EL (cell line): ENCODE measurements at places on chromosomes 7 and 10.
A peak's percentile ranks its signal among the peaks of the same experiment; 100 is the strongest.

- no peak for DNase-seq
These were observed 141.2 kb upstream of the ZNF716 start for GRCh38 chr7:57308631-57309408.

DNA sequence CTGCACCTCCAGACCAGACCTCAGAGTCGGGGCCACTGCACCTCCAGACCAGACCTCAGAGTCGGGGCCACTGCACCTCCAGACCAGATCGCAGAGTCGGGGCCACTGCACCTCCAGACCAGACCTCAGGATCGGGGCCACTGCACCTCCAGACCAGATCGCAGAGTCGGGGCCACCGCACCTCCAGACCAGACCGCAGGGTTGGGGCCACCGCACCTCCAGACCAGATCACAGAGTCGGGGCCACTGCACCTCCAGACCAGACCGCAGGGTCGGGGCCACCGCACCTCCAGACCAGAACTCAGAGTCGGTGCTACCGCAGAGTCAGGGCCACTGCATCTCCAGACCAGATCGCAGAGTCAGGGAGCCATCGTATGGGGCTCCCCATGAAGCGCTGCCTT lies 105.9 kb downstream of the ACTR3B start:
- no peak for DNase-seq

DNA sequence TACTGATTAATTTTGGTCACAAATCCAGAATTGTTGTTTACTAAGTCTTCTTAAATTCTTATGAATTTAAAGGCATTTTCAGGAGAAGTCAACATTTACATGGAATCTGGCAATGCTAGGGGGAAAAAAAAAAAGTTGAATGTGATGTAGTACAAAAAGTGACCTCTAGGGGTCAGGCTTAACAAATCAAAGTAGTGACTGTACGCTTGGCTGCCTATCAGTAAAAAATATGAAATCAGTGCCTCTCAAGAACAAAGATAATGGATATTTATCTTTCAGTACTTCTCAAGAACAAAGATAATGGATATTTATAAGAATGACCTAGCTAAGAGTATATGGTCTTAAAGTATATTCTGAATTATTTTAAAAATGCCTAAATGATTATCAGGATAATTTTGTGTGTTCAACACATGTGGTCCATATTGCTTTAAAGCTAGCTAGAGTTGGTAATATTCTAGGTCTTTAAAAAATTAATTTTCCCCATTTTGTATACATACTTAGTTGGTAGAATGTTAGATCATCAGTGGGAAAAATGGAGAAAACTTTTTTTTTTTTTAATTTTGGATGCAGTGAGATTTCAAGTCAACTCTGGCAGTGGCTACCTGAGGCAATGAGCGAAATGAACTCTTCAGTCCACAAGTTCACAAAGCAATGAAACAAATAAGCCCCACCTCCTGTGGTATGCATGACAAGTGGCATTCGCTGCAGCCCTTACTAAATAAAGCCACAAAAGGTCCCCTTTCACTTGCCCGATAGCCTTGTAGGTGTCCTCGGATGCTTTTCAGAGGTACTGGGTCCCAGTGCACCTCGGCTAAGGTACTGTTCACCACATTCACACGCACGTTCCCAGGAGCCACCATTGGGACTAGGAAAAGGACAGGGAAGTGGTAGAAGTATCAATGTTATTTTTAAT lies 51.2 kb upstream of the LAMB4 start:
- DNase-seq: peak; percentile 50

GRCh38 chr7:111390000-111390399 lies 172.3 kb downstream of the IMMP2L start:
- DNase-seq: no peak

DNA sequence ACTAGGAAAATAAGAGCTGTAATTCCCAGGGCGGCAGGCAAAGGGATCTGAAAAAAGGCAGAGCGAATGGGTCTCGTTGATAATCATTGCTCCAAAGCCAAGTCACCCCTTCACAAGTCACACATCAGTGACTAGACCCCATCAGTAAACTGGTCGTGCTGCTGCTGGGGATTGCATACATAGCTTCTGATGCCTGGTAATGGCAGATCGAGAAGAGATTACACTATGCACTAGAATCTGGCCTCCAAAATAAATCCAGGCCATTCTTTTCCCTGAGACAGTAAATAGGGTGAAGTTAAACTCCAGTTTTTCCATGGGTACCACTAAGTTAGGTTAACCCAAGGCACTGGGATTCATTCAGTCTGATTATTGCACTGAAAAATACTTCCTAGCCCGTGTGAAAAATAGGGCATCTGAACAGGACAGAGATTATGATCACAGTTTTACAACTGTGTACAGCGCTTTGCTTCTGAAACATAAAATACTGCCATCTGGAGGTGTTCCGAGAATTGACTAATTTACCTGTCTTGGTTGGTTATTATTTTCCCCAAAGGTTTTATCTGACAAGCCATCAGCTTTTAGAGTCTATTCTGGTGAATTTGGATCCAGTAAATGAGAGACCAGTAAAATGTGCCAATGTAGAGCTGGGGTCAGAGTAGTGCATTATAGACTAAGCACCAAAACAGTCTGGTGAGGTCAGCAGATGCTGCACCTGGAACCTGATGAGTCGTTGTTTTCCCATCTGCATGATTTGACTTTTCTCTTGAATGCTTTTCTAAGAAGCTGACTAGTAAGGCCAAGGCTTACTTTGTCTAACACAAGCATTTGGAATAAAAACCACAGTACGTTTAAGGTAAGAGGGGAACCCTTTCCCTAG lies 82.9 kb upstream of the AFAP1L2 start:
- peak; percentile 21 for DNase-seq

DNA sequence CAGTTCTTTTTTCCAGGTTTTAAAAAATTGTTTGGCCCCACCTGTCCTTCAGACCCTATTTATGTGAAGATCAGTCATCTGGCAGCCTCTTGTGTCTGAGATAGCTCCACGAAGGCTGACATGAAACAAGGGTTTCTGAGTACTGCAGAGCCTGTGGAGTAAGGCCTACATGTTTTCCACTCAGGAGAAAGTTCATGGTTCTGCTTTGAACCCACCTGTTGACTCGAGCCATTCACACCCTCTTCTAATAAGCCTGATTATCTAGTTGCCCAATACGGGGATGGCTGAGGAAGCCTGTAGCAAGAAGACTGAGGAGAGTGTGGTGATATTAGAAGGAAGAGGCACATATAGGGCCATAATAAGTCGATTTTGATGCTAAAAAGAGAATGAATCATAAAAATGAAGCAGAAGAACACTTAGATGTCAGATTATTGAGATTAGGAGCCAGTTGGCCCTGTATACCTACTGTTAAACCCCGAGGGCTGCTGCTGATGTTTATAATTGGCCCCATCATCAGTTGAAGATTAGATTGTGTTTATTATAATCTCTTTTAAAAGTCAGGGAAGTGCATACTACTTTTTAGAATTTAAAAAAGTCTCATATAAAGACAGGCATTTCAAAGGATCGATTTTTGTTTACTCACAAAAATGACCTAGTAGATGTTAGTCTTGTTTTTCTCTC lies 109.4 kb downstream of the CDK14 start:
- DNase-seq: no peak

DNA sequence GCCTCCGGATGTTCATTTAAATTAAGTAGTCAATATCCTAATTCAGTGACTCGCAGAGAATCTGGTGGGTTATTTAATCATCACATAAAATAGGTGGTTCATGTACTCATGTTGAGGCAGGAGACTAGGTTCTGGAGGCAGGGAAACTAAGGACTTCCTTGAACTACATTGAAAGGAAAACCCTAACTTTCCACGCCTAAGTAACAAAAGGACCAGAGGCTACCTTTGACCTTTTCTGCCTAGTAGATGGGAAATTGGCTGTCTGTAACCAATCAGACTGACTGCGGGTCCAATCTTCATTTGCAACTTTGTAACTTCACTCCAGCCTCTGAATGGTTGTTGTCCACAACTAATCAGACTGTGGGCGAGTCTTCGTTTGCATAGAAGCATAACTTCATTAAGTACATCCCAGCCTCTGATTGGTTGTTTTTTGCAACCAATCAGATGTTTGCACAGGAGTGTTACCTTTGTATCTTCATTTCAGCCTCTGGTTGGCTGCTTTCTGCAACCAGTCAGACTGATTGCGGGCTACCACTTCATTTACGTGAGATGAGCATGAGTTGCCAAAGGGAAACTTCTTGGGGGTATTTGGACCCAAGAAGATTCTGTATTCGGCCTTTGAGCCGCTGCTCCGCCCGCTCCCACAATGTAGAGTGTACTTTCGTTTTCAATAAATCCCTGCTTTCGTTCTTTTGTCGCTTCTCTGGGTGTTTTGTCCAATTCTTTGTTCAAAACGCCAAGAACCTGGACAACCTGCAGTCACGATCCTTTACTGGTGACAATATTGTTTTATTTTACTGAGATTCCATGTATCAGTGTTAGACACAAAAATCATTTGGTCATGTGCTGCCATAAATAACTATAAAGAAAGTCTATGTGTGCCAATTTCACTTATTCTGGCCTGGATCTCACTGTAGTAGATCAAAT lies 1.7 kb upstream of the ST7 start:
- no peak for DNase-seq

GRCh38 chr7:138396251-138397070 lies 63.6 kb upstream of the TRIM24 start:
- DNase-seq: no peak

- DNase-seq: peak; percentile 80
These were observed 40.6 kb downstream of the NHLRC2 start for GRCh38 chr10:113895018-113895417.

GRCh38 chr10:101672536-101672935 lies 22.4 kb downstream of the FBXW4 start:
- DNase-seq: no peak

DNA sequence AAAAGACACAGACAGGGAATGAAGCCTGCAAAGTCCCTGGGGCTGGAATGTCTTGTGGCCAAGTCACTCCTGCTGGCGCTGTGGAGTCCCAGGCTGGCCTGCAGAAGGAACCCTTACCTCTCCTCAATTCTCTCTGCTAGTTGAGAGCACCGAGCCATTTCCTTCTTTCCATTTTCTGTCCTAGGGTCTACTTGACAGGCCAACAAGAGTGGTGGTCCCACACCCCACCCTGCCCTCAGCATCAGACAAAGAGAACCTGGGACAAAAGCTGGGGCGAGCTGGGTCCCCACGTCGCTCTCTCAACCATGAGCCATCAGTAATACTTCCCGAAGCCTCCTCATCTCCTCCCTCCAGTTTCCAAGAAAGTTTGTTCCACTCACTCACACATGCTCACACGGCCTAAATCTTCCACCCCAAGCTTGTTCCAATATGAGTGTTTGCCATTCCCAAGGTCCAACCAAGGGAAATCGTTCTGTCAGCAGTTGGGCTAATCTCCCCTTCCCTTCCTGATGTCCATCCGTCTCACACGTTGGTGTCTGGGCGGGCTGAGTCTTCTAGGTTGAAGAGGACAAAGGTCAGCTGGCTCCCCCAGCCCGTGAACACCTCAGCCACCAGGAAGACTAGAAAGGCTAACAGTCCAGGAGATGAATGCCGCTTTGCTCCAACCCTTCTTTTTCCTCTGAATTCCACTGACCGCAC lies 44.3 kb downstream of the CLEC2L start:
- no peak for DNase-seq

DNA sequence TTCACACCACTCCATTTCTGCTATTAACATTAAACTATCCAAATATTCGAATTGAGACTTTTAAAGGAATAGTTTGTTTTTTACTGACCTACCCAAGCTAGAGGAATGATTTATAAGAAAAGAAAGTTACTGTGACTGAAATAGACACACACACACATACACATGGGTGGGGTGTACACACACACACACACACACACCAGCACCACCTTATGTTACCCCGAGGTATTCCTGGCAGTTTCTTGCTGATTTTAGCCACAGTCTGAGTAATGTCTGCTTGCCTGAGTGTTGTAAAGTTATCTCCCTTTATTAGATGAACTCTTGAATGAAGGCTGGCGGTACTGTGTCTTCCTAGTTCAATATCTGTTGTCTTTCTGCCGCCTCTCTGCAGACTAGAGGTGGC lies 91.3 kb upstream of the PRKG1 start:
- no peak for DNase-seq

DNA sequence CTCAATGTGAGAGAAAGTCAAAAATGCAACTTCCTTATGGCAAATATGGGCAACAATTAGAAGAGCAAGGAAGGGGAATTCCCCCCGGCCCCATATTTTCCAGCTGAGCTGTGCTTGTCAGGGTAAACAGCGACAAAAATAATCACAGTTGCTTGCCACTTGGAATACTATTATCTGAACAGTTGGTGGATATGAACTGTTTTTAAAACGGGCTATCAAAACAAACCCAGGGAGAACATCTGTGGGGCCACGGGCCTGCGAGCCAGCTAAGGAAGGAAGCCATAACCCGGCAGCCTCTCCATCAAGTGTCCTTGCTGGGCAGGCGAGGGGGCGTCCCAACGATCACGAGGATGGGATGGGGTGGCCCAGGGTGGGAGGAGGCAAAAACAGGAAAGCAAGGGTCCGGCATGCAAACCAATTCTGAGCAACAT lies 228.4 kb downstream of the ARHGAP12 start:
- DNase-seq: no peak

DNA sequence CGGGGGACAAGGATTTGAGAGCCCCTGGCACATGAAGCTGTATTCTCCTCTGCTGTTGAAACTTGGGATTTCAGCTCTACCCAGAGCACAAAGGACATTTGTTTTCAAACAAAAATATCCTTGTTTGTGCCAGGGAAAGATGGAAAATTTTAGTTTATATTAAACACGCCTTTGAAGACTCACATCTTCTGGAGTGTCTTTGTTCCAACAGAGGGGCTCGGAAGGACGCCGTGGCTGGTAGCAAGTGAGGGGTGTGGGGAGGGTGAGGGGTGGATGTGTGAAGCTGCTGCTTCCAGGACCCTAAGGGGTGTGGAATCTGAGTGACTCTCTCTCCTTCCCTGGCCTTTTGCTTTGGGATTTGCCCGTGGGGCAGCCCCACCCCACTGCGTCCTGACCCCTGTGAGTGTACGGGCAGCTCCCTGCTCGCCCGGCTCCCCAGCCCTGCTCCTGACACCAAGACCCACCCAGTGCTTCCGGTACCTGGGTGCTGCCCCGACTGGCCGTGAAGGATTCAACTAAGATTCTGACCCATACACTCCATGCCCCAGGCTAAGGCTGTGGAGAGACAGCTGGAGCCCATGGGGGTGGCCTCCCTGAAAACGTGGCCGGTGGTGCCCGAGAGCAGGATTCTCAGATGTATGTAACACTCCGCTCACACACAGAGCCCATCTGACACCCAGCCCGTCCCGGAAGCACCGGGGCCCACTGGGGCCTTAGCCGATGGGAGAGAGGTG lies 59.6 kb downstream of the ZRANB1 start:
- no peak for DNase-seq

GRCh38 chr7:157970744-157971143 lies 616.9 kb downstream of the PTPRN2 start:
- no peak for DNase-seq

- no peak for DNase-seq
These were observed 75.7 kb upstream of the NANOS1 start for GRCh38 chr10:118953598-118954393.
